BE2C (cell line): ENCODE measurements at places on chromosomes 11 and 22.
A peak's percentile ranks its signal among the peaks of the same experiment; 100 is the strongest.

- peak; percentile 43 for DNase-seq
These were observed 21.8 kb upstream of the RRM1 start for GRCh38 chr11:4072668-4073285.

GRCh38 chr11:1878137-1879031 lies 13.3 kb downstream of the PRR33 start:
- DNase-seq = no peak

DNA sequence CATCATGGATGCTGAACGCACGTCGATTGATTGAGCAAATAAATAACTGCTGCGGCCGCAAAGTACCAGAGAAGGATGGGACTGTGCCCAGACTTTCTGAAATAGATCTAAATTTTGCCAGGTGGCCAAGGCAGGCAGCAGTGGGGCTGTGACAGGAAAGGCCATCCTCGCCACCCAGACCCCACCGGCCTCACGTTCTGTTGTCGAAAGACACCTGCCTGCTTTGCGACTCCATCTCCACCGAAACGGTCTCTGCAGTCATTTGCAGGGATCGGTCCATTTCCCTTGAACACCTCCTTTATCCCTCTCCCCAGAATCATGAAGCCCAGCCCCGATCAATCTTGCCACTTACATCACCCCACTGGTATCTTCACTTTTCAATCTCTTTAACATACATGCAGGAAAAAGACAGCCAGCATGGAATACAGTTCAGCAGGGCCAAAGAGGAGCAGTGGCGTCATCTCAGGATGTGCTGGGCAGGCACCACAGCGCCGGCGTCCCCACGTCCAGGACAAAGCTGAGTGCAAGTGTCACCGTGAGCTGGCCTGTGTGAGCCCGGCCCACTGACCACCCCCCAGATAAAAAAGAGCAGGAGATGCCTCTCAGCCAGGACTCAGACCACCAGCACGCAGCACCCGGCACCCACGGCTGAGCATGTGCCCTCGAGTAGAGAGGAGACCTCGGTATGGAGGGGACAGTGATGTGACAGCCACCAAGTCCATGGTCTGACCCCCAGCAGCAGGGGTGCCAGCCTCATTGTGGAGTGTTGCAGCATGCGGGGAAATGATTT lies 610.3 kb downstream of the TBC1D22A start:
- no peak for DNase-seq

DNA sequence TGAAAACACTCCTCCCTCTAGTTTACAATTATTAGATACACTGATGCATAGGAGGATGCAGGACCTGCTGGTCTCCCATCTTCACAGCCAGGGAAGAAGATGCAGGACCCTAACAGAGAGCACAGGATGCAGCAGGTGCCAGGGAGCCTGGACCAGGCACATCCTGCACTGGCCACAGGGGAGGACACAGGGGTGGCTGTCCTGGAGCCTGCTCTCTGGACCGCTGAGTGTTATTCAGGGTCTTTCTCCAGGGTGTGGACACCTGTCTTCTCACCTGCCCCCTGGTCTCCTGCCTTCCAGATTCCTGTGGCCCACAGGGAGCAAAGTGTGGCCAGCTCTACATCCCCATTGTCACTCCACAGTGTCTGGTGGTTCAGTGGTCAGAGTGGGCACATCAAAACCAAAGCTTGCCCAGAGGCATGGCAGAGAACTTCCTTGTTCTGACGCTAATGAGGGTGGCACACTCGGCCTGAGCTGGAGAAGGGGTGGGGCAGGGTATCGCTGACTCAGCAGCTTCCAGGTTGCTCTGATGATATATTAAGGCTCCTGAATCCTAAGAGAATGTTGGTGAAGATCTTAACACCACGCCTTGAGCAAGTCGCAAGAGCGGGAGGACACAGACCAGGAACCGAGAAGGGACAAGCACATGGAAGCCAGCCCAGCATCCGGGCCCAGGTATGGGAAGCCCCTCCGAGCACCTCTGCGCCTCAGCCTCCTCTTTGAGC lies at the start of gene APOBEC3A:
Gene APOBEC3A, plus strand, starts transcription at position 564 of the 725 bp plus-strand sequence. Its CDS starts 83 bp downstream, at position 647.
- no peak for DNase-seq
